ENCODE measurements at places on chromosomes 7 and 10.

GRCh38 chr10:69901628-69902505, 100.2 kb downstream of the COL13A1 start:
- DNase-seq, result peak; percentile 29

DNA sequence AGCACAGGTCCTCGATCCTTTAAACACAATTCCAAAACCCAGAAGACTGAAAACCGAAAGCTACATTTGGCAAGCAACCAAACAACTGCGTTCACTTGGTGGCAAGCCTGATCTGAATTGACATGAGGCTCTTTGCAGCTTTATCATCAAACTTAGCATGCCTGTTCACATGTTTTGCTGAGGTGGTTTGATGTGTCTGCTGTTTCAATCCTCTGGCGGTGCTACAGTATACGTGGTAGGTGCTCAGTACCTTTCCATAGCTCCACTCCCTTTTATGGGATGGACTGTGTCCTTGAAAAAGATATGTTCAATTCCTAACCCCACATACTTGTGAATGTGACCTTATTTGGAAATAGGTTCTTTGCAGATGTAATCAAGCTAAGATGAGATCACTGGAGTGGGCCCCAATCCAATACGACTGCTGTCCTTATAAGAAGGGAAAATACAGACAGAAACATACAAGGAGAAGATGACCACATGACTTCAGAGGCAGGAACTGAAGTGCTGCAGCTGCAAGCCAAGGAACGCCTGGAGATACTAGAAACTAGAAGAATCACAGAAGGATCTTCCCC, 33.4 kb downstream of the CCDC6 start:
- DNase-seq, result peak; percentile 57

GRCh38 chr7:93148144-93148543, at the start of gene SAMD9L:
Gene SAMD9L, minus strand, starts transcription at chr7:93148385. Its CDS starts 12,414 bp downstream, at chr7:93135971.
- no peak for DNase-seq

DNA sequence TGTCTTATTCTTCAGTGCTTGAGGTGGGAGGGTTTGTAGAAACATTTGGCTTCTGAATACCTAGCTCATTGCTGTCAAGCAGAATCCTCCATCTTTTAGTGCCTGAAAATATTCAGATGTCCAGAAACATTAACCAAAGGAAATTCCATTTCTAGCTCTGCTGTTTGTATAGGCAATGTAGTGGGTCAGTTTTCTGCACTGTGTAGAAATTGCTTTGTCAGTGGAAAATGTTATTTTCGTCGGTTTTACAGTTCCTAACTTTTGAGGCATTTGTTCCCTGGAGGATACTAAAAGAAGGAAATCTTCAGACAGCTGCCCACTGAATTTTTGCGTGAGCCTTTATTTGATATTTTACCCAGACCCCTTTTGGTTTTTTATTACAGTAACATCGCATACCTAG, 143.4 kb downstream of the TPST1 start:
- DNase-seq, result no peak

GRCh38 chr10:126214021-126214420, 174.3 kb downstream of the ADAM12 start:
- DNase-seq, result no peak

DNA sequence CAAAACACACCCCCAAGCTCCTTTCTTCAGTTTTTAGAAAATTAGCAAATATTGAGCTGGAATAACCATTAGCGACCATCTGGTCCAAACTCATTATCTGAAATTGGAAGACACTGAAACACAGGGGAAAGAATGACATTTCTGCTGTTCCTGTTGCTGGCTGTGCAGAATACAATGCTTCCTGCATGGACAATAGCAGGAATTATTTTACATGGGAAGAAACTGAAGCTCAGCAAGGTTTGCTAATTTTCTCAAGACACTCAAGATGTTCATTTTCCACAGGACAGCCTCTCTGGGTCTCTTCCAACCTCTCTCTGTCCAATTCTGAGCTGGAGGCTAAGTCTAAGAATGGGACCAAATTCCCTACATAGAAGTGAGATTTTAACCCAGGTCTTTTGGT, 81.9 kb upstream of the TNS3 start:
- DNase-seq, result no peak

DNA sequence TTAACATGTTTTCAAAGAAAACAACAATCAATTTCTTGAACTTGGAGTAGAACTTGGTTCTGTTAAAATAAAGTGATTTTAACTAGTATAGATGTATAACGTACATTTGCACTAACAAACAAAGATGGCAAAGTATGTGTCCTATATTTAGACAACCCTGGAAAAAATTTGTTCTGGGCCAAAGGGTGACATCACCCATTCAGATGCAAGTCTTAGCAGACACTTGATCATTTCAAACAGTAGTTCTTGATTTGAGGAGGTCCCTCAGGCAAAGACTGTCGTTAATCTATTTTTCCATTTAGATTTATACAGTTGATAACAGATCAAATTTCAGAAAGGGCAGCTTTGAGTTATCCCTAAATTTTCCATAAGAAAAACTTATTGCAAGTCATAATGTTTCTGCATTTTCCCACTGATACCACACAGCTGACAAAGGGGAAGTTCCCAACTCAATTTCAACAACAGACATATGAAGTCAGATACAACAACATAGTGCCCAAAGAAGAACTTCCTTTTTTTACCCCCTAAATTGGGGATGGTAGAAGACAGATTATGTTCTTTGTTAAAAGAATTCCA, 5.2 kb downstream of the NMT2 start:
- DNase-seq, result no peak

DNA sequence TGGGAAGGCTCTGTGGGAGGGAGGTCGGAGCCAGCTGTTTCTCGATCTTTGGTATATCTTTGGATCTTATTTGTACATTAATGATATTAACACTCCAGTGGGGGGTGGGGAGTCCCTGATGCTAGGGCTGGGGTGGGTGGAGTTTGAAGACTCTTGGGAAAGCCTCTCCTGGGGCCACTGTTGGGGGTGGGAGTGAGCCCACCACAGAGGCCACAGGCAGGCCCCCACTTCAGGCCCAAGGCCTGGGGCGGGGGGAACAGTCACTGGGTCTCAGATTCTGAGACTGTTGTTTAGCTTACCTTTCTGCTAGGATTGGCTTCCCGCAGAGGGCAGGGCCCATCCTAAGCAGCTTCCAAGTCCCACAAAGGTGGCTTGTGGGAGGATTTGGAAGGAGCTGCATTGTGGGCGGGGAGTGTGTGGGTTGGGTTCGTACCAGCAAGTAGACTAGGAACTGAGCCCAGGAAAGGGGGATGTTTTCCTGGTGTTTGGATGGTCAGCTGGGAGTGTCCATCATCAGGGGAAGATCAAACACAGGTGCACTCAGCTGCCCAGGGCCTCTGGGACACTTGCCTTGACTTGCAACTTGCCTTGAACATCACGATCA, 11.9 kb downstream of the YKT6 start:
- DNase-seq, result no peak

GRCh38 chr10:115653473-115653872, 560.3 kb downstream of the ATRNL1 start:
- no peak for DNase-seq

- DNase-seq, result no peak
These were observed 34.6 kb downstream of the MGAM start for GRCh38 chr7:142030294-142030693.

DNA sequence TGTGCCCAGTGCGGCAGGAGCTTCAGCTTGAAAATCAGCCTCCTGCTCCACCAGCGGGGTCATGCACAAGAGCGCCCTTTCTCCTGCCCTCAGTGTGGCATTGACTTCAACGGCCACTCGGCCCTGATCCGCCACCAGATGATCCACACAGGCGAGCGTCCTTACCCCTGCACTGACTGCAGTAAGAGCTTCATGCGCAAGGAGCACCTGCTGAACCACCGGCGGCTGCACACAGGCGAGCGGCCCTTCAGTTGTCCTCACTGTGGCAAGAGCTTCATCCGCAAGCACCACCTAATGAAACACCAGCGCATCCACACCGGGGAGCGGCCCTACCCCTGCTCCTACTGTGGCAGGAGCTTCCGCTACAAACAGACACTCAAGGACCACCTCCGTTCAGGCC, 16.1 kb upstream of the ZNF282 start:
- DNase-seq, result no peak

DNA sequence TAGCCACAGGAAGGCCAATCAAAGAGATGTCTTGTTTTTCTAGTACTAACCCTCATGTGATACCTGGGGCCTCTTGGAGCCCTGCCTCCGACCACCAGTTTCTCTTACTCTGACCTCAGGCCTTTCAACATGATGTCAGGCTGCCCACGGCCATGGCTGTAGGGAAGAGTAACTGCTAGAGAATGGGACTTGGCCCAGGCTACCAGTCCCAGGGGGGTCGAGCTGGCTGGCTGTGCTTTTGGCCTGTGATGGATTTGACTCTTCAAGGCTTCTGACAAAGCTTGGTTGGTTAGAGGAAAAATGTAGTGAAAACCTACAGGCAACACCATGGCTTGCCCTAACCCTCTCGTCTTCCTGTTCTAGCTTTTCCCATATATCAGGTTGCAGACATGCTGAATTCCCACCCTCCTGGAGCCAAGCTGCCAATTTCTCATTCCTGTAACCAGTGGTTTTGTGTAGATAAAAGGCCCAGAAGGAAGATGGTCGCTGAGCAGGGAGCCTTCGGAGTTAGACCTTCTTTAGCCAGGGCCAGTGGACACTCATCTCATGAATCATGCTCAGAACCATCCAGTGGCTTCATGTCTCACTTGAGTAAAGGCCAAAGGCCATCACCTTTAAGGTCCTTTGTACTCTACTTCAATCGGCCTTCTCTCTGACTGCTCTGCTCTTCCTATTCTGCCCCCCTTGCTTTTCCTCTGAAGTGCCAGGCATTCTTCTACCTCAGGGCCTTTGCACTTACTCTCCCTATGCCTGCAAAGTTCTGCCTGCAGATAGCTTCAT, 19.7 kb downstream of the SUFU start:
- DNase-seq, result no peak

DNA sequence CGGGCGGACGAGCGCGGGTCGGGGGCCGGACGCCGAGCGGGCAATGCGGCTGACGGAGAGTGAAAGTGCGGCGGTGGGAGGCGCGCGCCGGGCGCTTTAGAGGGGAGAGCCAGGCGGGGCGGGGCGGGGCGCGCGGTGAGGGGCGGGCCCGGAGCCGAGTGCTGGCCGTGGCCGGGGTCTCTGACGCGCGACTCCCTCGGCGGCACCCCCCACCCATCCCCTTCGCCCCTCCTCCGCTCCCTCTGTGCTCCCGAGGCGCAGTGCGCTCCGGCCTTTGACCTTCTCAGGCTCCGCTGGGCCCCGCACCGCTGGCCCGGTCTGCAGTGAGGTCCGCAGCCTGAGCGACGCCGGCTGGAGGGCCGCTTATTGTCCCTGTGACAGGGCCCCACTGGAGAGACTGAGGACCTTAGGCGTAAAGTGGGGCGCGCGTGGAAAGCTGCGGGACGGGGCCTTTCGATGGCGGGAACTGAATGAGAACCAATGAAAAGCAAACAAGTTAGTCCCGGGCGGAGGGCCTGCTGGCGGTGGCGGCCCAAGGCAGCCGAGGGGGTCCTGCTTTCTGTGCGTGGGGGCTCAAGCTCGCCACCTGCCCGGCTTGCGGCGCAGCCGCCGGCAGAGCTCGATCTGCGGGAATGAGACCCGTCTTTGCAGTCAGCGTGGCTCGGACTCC, at the start of gene CXCL12:
Gene CXCL12, minus strand, starts transcription at position 72 of the 670 bp plus-strand sequence. CDS start 92 bp downstream, outside the sequence.
- no peak for DNase-seq

GRCh38 chr7:34138483-34138882, 233.1 kb downstream of the BMPER start:
- DNase-seq, result no peak

- no peak for DNase-seq
These were observed 566.5 kb downstream of the ATRNL1 start for GRCh38 chr10:115659616-115660015.

- no peak for DNase-seq
These were observed 50.0 kb upstream of the PITRM1 start for GRCh38 chr10:3222626-3223025.

- no peak for DNase-seq
These were observed 43.4 kb downstream of the GLI3 start for GRCh38 chr7:42193471-42194129.

- DNase-seq, result no peak
These were observed 105.7 kb upstream of the SHH start for GRCh38 chr7:155917836-155918430.

DNA sequence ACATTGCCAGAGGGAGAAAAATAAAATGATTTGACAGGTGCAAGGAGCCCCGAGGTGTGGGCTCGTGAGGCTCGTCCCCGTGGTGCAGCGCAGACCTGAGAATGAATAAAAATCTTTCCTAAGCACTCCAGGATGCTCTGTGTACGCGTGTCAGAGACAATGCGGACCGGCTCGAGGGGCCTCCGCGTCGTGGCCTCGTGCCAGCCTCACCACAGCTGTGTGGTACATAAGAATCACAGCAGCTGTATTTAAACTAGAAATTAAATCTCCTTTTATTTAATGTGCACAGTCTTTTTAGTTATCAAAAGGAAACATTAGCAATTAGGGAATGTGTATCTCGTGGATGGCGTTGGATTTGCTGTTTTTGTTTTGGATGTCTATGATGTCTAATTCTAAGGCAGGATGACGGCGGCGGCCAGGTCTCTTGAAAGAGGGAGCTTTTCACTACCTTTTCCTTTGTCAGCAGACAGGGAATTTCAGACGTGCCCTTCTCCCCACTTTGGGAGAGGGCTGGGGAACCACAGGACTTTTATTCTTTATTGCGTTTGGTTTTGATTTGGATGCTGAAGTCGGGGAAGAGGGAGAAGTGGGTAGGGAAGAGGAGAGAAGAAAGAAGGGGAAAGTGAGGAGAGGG, 365.3 kb upstream of the SHH start:
- no peak for DNase-seq

Data from mucosa of gallbladder (tissue), 1 donor.